ENCODE measurements at places on chromosomes 11 and 22. TPM values are rescaled to one million over a fixed set of nuclear protein-coding genes. Genes with fewer than 3 reads are reported as not detected.

Gene OR5B21
- total RNA-seq: not detected

Gene KCNK4
- 0.52 TPM for total RNA-seq

Gene E2F8
- total RNA-seq: 0.17 TPM

GRCh38 chr11:5366856-5367255 is 15.5 kb downstream of the OR51B6 start:
- H3K36me3 ChIP-seq: no peaks in the 10 kb centered on the region
- H3K4me1 ChIP-seq: peaks cover 51% of the 10 kb centered on the region
- peak overlapping the region; percentile 94 for H3K27ac ChIP-seq
- peak overlapping the region; percentile 9 for H3K4me3 ChIP-seq
- peak; percentile 44 for DNase-seq

DNA sequence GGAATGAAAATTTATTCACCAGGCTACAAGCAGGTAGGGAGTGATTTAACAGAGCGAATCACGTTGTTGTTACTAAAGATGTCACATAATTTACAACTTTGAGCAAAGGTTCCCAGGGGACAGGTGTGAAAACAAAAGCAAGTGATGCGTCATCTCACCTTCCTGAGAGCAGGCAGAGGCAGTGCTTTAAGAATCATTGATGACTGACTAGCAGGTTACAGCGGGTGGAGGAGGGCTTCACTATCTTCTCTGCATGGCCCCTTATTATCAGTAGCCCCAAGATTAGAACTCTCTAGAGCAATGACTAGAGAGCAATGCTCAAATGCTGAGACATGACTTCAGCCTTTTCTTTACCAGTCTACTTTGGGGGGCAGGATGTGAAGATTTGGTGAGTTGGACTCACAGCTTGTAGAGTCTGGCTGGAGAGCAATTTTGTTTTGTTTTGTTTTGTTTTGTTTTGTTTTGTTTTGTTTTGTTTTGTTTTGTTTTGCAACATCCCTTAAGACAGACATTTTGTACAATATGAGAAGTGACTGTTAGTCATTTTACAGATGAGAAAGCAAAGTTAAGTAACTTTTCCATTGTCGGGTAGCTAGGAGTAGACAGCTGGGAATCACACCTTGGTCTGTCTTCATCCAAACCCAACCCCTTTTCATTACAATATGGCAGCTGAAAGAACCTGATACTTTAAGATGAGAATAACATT is 84.8 kb downstream of the SLC1A2 start:
- no peak overlapping the region for H3K27ac ChIP-seq
- no peak for DNase-seq
- H3K36me3 ChIP-seq: no peaks in the 10 kb centered on the region
- H3K4me1 ChIP-seq: peaks cover 18% of the 10 kb centered on the region
- H3K4me3 ChIP-seq: no peak overlapping the region

DNA sequence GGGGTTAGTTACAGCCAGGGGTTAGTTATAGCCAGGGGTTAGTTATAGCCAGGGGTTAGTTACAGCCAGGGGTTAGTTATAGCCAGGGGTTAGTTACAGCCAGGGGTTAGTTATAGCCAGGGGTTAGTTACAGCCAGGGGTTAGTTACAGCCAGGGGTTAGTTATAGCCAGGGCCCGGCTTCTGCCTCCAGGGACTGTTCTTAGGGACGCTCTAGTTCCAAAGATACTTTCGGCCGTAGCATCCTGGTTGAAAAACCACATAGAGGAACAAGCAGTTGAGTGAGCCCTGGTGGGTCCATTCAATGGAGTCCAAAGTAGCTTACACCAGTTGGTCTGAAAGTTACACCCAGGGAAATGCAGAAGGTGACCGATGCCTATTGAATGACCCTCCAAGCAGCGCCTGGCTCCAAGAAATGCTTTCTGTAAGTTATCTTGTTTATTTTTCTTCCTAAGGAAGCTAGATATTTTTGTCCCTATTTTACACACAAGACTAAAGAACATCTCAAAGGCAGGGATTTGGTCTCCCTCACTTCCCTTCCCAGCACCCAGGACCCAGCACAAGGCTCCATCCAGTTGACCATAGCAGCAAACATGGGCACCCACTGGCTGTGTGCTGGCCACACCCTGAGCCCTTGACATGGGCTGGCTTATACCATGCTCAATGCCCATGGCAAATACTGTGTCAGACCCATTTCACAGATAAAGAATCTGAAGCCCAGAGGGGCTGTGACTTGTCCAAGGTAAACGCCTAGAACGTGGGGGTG is 49.7 kb upstream of the SHISAL1 start:
- DNase-seq: no peak
- H3K36me3 ChIP-seq: no peaks in the 10 kb centered on the region
- H3K4me3 ChIP-seq: no peak overlapping the region
- peak overlapping the region; percentile 93 for H3K27ac ChIP-seq
- H3K4me1 ChIP-seq: peaks cover 47% of the 10 kb centered on the region

DNA sequence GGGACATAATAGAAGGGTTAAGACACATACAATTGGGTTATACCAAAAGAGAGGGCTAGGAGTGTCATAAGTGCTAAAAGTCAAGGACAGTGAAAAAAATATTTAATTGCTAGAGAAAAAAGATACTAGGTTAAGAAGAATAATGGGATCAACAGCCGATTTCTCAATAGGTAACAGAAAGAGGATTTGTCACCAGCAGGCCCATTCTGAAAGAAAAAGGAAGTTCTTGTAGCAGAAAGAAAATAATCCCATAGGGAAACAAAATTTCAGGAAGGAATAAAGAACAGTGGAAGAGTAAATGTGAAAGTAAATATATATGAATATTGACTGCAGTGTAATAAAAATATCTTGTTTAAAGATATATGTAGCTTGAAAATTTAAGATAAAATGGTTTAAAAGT is 43.3 kb upstream of the ADORA2A start:
- peaks cover 2% of the 10 kb centered on the region for H3K36me3 ChIP-seq
- no peaks in the 10 kb centered on the region for H3K4me1 ChIP-seq
- no peak for DNase-seq
- no peak overlapping the region for H3K4me3 ChIP-seq
